D721Med (cell line): ENCODE measurements at places on chromosomes 3 and 15.

DNA sequence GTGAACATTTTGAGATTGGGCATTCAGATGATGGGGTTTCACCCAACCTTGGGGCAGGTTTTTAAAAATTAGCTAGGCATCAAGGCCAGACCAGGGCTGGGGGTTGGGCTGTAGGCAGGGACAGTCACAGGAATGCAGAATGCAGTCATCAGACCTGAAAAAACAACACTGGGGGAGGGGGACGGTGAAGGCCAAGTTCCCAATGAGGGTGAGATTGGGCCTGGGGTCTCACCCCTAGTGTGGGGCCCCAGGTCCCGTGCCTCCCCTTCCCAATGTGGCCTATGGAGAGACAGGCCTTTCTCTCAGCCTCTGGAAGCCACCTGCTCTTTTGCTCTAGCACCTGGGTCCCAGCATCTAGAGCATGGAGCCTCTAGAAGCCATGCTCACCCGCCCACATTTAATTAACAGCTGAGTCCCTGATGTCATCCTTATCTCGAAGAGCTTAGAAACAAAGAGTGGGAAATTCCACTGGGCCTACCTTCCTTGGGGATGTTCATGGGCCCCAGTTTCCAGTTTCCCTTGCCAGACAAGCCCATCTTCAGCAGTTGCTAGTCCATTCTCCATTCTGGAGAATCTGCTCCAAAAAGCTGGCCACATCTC lies 6.1 kb downstream of the RHO start:
- no peak for DNase-seq

- DNase-seq: no peak
Measured at GRCh38 chr3:167976516-167977361, 119.0 kb downstream of the GOLIM4 start.

GRCh38 chr15:98760112-98760826 lies 111.9 kb downstream of the IGF1R start:
- DNase-seq: no peak

- DNase-seq: no peak
Measured at GRCh38 chr15:99721104-99721778, 12.0 kb downstream of the LYSMD4 start.

- no peak for DNase-seq
Measured at GRCh38 chr3:52372822-52373504, 56.8 kb downstream of the DNAH1 start.

GRCh38 chr3:2090095-2090911 lies 8.4 kb upstream of the CNTN4 start:
- DNase-seq: no peak

DNA sequence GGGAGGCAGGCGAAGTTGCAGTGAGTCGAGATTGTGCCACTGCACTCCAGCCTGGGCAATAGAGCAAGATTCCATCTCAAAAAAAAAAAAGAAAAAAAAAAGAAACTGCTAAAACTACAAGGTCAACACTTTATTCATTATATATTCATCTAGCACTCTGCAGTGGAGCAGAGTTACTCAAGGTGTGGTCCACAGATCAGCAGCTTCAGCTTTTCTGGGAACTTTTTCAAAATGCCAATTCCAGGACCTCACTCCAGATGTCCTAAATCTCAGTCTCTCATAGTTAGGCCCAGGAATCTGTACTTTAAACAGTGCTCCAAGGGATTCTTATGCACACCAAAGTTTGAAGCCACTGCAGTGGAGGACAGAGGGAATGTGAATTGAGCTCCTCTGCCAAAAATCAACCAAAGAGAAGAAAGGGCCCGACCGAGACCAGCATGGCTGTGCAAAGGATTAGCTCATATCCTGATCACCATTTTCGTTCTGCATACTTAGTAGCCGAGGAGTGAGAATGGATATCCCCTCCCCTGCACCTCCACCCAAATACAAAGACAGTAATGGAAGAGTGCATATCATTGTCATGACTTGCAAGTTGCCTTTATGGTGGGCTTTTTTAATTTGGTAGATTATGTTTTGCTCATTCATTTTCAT lies 201.9 kb downstream of the MEX3B start:
- no peak for DNase-seq
